ENCODE measurements at places on chromosomes 16 and 17.
A peak's percentile ranks its signal among the peaks of the same experiment; 100 is the strongest.

- peak; percentile 47 for DNase-seq
These were observed 12.4 kb upstream of the IL4R start for GRCh38 chr16:27301236-27301861.

GRCh38 chr17:72234985-72235384, 114.2 kb downstream of the SOX9 start:
- no peak for DNase-seq

DNA sequence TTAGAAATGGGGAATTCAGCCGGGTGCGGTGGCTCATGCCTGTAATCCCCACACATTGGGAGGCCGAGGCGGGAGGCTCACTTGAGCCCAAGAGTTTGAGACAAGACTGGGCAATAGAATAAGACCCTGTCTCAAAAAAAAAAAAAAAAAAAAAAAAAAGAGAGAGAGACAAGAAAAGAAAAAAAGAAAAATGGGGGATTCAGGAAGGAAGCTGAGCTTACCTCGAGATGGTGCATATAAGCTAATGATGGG, 150.8 kb upstream of the RPH3AL start:
- no peak for DNase-seq

- no peak for DNase-seq
These were observed 7.3 kb upstream of the SMIM5 start for GRCh38 chr17:75625813-75626486.

- no peak for DNase-seq
These were observed 13.2 kb downstream of the JPT2 start for GRCh38 chr16:1691276-1691675.

GRCh38 chr17:81518785-81519283, 6.2 kb upstream of the ACTG1 start:
- peak; percentile 74 for DNase-seq

GRCh38 chr16:89737341-89738071, 16.2 kb downstream of the ZNF276 start:
- DNase-seq, result no peak

GRCh38 chr17:49798182-49798581, 9.7 kb downstream of the KAT7 start:
- no peak for DNase-seq

GRCh38 chr17:3959921-3960601, 4.2 kb downstream of the ATP2A3 start:
- DNase-seq, result no peak

- no peak for DNase-seq
These were observed 37.5 kb downstream of the RPTOR start for GRCh38 chr17:80582165-80582564.

DNA sequence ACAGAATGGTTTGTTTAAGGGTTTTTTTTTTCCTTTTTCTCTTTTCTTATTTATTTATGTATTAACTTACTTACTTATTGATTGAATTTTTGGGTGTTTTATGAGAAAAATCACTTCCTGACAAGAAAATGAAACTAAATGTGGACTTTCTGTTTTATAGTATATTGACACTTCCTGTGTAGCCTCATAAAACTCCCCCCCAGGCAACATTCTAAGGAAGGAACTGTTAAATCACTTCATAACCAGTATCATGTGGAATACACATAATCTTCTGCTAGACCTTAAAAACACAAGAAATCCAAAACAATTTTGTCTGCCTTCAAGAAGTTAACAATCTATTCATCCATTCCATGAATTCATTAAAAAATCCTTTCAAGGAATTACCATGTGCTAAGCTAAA, 164.1 kb upstream of the TOM1L1 start:
- no peak for DNase-seq

- DNase-seq, result peak; percentile 67
These were observed 1.1 kb upstream of the STUB1 start for GRCh38 chr16:678858-679813.

GRCh38 chr16:70768203-70768580, 32.8 kb downstream of the VAC14 start:
- DNase-seq, result no peak

- DNase-seq, result no peak
These were observed 2.0 kb downstream of the POLR2A start for GRCh38 chr17:7486181-7486580.

GRCh38 chr17:67438667-67439066, 61.6 kb downstream of the PITPNC1 start:
- no peak for DNase-seq

DNA sequence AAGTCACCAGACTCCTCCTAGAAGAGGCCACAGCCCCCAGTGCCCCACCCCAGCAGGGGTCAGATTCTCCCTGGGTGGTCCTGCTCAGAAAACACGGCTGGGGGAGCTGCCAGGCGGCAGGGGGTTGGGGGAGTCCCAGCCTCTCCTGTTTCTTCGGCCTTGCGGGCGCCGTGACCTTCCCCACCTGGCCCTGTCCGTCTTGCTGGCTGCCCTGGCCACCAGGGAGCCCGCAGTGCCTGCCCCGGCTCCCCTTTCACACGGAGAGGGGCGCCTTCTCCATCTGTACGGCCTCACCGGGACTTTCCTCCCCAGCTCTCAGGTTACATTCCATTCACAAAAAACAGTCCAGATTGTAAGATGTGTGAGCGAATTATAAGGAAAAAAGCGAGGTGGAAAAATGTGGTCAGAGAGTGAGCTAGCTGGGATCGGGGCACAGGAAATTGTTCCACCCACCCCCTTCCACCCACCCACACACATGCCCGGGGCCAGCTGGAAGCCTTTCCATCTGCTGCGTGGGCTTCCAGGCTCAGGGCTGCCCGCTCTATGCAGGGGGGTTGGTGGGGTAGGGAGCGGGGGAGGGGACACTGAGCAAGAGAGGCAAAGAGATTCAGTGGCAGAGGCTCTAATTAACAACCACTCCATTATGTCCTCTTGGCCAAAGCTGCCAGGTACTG, 14.6 kb upstream of the CIBAR2 start:
- no peak for DNase-seq

DNA sequence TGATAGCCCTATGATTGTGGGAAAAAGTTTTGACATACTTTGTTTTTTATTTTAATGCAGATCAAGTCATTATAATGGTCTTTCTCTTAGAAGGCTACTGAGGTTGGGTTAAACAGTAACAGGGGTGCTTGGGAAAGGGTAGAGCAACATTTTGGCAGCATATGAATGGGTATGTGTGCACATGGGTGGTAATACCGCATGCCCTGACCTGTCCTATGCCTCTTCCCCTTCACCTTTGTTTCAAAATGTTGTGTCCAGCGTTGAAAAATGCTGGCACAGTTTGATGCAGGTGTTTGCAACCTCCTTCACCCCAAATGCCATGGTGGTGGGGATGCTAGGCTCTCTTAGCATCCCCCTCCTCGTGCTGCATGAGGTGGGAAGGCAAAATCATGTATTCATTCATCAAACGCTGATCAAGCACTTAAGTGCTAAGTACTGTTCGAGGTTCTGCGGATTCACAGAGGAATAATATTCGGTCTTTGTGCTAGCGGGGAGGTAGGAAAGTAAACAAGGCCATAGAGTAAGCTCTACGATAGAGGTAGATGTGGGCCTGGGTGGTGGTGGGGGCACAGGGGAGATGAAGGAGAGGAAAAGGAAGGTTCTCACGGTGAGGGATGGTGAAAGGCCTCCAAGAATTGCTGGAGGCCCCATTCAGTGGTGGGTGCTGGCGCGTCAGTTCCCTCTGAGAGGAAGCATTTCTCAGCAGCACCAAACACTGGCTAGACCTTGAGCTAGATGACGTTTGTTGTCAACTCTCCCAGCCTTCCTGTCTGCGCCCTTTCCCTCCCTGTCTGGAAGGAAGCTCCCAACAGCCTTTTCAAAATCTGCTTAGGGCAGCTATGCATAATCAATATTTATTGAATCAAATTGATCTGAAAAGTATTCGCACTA, 13.3 kb upstream of the MARCHF10 start:
- DNase-seq, result no peak

- no peak for DNase-seq
These were observed 7.4 kb upstream of the EFCAB13 start for GRCh38 chr17:47316311-47316710.

GRCh38 chr17:79399610-79400144, 211.2 kb downstream of the RBFOX3 start:
- DNase-seq, result no peak

DNA sequence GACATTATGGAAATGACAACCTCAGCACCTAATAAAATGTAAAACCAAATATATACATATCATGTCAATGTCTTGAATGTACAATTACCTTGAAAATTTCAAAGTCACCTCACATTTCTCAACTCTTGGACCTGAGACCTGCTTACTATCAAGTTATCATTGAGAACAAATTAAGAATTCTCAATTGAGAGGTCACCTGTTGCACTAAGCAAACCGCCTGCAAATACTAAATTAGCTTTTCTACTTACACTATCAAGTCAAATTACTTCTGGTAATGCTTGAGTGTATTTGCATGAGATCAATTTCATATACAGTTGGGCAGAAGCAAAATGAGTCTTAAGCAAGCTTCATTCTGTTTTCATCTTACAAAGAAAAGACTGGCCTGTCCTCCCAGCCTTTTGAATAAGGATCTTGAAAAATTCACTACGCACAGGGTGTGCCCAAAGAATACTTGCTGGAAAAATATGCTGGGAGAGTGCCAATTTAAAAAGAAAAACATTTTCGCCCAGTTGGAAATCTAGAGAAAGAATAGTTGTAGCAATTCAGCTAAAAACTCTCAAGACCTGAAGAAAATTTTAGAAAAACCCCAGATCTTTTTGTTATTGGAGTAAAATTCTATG, 35.7 kb downstream of the KANSL1 start:
- no peak for DNase-seq

DNA sequence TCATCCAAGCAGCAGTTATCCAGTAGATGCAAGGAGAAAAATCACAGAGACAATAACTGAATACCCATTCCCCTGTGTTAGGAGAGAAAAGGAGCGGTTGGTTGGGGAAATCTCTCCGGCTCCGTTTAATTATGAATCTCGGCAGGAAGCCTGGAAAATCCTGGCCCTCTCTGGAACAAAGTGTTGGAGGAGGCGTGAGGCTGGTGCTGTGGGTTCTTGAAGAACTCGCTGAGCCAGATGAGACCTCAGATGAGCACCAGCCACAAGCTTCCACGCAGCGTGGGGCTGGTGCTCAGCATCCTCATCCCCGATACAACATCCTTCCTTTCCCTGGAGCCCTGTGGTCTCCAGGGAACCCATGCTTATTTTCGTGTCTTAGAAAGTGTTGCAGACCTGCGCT, 39.7 kb downstream of the CACNG4 start:
- DNase-seq, result no peak

- DNase-seq, result no peak
These were observed 45.0 kb downstream of the ZNF652 start for GRCh38 chr17:49316889-49317675.

DNA sequence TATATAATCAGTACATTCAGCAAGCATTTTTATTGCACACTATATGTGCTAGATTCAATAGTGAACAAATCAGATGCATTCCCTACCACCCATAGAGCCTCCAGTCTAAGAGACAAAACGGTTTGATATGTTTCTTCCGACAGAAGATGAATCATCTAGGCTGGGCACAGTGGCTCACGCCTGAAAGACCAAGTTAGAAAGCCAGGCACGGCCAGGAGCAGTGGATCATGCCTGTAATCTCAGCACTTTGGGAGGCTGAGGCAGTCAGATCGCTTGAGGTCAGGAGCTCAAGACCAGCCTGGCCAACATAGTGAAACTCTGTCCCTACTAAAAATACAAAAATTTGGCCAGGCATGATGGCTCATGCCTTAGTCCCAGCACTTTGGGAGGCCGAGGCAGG, 18.3 kb upstream of the COPRS start:
- no peak for DNase-seq

DNA sequence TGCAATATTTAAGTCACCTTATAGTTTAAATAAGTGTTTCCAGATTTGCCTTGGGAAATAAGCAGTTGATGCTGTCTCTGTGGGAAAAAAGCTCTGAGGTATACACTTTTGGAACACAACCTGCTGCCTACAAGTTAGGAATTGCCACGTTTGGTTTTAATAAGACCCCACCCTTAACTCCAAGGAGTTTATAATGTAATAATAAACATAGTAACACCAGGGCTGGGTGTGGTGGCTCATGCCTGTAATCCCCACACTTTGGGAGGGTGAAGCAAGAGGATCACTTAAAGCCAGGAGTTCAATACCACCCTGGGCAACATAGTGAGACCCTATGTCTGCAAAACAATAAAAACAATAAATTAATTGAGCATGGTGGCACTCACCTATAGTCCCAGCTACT, 15.9 kb upstream of the SMG1 start:
- no peak for DNase-seq

DNA sequence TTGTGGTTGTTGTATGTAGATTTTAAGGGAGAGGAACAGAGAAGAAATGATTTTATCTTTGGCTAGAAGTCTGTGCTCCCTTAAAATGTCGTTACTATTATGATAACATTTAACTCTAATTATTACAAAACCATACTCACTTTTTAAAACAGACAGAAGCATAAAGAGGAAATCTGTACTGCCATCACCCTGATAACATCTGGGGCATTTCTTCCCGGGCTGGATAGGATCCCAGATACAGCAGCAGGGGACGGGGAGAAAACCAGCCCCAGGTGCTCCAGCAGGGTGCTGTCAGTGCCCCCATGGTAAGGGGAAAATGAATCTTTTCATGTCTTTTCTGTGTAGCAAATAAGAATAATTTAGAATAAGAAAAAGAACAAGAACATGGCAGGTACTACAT, 139.4 kb upstream of the IRX6 start:
- no peak for DNase-seq

GRCh38 chr16:4200000-4200780, 41.7 kb downstream of the SRL start:
- DNase-seq, result no peak

DNA sequence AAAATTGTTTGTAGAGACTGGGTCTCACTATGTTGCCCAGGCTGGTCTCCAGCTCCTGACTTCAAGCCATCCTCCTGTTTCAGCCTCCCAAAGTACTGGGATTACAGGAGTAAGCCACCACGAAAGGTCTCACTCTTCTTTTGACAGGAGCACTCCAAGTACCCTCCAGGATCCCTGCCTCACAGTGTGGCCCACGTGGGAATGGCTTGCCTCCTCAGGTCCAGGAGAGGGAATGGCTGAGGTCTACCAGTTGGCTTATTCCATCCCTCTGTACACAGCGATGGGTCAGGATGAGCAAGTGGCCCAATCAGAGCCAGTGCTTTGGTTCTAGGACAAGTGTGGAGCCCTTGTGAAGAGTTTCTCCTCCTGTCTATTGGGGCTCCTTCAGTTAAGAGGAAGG, 73.7 kb upstream of the ZNF423 start:
- no peak for DNase-seq

DNA sequence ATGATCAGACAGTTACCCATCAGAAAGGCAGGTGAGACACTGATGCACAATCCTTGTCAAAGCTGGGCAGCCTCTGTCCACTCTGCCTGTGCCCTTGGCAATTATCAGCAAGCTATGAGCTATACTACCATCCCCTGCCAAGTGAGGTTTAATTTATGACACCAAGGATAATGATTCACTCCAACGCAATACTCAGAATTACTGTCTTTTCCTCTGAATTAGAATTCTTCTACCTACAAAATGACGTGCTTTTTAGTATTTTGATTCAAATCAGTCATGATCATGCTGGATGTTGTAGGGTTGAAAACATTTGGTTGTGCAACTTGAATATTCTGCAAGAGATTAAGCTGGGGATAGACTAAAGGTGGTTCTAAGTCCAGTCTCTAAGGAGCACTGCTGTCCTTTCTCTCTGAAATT, 116.8 kb upstream of the SOX9 start:
- no peak for DNase-seq

- no peak for DNase-seq
These were observed 950 bp upstream of the MYO1C start for GRCh38 chr17:1493291-1493980.

Measured in GM06990 (cell line).